BJ (cell line): ENCODE measurements at places on chromosomes 5 and 9. TPM values are rescaled to one million over a fixed set of nuclear protein-coding genes. Genes with fewer than 3 reads are reported as not detected.

DNA sequence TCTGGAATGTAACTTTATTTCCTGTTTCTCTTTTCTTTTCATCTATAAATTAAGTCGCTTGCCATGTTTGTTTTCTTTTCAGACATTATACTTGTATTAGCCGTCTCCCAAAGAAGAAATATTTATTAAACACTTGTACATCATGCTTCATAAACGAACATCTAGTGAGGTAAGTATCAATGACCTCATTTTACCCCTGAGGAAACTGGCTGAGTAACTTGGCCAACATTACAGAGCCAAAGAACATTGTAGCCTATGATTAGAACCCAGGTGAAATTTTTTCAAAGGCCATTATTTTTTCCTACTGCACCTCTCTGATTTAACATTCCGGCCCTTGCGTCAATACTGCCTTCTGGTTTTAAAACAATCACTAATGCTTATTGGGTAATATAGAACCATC, 4.2 kb downstream of the FREM1 start:
- no peak for DNase-seq

- no peak for DNase-seq
Observed at GRCh38 chr9:19516348-19516747, 107.5 kb downstream of the ACER2 start.

GRCh38 chr5:9165546-9165945, 380.3 kb downstream of the SEMA5A start:
- DNase-seq, result no peak

DNA sequence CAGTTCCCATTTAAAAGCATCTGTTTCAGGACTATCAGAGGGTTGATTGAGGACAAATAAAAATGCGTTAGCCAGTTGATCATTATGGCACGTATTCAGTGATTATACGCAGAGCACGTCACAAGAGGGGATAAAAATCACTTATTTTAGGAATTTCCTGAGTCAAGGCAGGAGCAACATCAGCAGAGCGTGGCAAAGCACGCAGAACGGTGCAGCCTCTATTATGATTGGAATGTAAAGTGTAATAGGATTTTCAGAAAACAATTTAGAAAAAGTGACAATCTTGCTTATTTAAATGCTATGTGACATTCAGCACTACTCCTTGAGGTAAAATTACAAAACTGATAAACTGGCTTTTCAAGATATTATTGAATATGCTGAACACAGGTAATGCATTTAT, 413.6 kb upstream of the DAP start:
- DNase-seq, result no peak

- DNase-seq, result no peak
Observed at GRCh38 chr9:110114086-110114858, 93.7 kb downstream of the C9orf152 start.

DNA sequence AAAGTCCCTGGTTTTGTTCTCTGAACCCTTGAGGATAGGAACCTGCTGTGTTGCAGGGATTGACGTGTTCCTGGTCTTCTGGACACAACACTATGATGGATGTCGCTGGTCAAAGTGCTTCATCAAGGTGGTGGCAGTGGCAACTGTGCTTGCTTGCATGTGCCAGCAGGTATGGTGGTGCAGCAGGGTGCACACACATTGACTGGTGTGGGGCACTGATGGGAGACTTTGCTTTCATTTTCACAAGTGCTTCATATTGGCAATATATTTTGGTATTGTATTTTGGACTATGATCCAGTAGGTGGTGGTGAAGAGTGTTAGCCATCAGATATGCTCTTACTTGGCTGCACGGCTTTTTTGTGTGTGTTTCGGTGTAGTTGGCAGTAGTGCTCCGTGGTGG, 479.8 kb upstream of the CTNND2 start:
- DNase-seq, result no peak

- no peak for DNase-seq
Observed at GRCh38 chr9:37029776-37030610, 4.1 kb downstream of the PAX5 start.

DNA sequence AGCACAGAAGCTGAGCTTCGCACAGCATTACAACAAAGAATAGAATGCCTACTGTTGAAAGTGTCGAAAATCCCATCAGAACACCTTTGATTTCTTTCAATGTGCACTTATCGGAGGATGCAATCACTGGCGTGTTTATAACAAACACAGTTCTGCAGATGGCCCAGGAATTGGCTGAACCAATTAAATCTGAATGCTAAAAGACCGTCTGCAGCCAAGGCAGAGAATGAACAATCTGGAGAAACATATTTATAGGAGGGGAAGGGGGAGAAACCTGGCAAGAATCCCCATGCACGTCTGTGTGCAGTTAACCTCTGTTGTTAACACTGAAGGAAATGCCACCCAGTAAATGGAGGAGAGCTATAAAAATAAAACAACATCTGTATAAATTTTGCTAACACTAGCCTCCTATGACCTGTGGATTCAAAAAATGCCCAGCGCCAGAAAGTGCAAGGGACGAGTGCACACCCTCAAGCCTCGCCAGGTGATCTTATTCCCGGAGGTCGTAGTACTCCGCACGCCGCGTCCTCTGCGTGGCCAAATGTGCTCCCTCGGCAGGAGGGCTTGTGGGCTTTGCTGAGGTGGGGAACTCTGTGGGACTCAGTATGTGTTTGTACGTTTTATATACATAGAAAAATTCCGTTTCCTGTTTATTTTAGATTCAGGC, 56.8 kb downstream of the PTCH1 start:
- DNase-seq, result no peak

GRCh38 chr5:135211791-135212190, 177.8 kb upstream of the PITX1 start:
- no peak for DNase-seq

- DNase-seq, result no peak
Observed at GRCh38 chr5:135605221-135605620, 26.4 kb upstream of the CXCL14 start.

- DNase-seq, result peak; percentile 10
Observed at GRCh38 chr5:33146881-33147280, 293.9 kb upstream of the TARS1 start.

DNA sequence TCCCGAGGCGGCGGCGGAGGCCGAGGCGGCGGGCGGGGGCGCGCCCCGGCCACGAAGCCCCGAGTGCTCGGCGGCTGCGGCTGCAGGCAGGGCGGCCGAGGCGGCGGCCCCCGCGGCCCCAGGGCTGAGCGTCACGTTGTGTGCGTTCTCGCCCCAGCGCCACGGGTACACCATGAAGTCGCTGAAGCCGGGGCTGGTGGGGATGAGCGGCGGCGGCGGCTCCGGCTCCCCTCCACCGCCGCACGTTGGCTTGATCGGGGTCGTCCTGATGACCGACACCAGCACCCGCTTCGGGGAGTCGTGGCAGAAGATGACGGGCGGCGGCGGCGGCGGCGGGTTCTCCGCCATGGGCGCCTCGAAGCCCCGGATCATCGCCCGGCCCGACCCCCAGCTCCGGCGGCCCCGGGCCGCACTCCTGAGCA, 498 bp downstream of the ZNF367 start:
- DNase-seq, result no peak

DNA sequence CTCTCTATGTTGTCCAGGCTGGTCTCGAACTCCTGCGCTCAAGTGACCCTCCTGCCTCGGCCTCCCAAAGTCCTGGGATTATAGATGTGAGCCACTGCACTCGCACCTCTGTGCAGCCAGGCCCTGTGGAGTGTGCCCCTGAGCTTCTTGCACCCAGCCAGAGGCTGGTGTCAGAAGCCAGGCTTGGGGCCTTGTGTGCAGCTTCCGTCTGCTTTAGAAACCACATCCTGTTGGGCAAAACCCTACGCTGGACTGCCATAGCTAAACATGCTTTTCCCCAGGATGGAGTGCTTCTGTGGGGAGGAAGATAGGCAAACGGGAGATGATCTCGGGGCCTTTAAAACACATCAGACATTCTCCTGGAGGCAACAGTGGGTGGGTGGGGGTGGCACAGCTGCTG, 40.1 kb downstream of the PRRT1B start:
- no peak for DNase-seq

- no peak for DNase-seq
Observed at GRCh38 chr5:168295574-168296201, 4.2 kb downstream of the WWC1 start.

GRCh38 chr5:1470762-1471211, 25.5 kb upstream of the SLC6A3 start:
- no peak for DNase-seq

DNA sequence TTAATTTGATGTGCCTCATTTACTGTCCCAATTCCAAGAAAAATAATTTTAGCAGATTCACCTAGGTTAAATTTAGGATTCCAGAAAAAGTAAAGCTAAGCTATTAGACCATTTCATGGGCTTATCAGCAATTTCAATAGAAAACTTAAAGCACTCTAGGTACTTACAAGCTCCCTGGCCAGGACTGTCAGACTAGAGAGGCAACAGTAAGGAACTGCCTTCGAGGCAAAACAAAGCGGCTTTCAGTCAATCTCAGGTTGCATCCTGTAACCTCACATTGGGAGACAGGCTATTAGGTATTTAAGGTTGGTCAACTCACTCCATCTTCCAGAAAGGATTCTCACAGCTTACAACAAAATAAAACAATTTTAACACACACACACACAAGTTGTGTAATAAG, 48.7 kb upstream of the FSD1L start:
- DNase-seq, result no peak

- no peak for DNase-seq
Observed at GRCh38 chr5:51651476-51651875, 268.2 kb downstream of the ISL1 start.

DNA sequence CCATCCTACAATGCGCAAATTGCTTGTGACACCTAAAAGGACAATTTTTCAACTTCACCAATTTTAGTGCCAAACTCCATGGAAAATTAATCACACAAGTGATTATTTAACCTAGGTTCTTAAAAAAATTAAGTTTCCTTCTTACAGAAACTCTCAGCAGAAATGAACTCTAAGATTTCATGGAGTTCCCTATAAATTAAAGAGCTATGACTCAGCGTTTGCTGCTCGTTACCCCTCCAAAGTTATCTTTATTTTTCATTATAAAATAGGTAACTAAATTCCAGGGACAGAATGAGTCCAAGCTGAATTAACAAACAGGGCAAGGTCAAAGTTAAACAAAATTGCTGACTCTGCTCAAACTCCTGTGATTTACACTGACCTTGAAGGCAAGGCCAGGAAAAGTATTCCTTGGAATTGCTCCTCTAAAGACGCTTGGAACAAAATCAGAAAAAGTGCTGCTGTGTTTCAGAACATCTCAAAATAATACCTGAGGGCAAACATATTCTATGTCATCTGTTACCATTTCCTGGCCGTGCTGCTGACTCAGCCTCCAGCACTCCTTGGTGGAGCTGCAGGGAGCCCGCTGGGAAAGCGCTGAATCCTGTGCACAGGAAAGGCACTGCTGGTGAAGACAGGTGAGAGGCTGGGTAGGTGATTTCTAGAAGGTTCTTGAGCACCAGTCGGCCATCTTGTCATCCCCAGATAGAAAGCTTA, 2.5 kb upstream of the CMBL start:
- DNase-seq, result no peak

GRCh38 chr5:79074641-79075040, 5.1 kb downstream of the BHMT2 start:
- no peak for DNase-seq

The FBXW11 gene
- 55.5 and 70.1 TPM in 2 replicates for polyA plus RNA-seq

The CAMK2A gene
- polyA plus RNA-seq, result 0.09 and 0.11 TPM in 2 replicates

The SURF2 gene
- 9.0 and 10.0 TPM in 2 replicates for polyA plus RNA-seq

The ZBTB26 gene
- 4.4 and 8.0 TPM in 2 replicates for polyA plus RNA-seq
